ENCODE measurements at places on chromosomes 12 and 14.

GRCh38 chr14:75742867-75743266, 81.8 kb downstream of the TTLL5 start:
- no peak for DNase-seq

- no peak for DNase-seq
Observed at GRCh38 chr12:50734409-50735263, 29.3 kb upstream of the ATF1 start.

DNA sequence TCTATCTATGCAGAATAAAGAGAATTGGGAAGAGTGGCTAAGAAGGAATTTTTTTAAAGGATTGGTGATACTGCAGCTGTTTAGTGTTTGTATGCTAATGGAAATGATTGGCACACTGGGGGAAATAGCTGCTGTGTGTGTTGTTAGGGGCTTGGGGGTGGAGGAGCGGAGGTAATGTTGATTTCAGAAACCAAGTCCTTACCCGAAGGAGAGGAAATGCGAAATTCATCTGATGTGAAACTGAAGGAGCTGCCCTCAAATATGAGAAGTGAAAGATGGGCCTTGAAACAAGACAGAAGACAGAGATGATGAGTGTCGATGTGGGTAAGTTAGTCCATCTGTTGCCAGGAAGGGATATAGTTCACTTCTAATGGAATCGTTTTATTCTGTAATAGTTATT, 21.2 kb upstream of the RNASE12 start:
- no peak for DNase-seq

- DNase-seq = no peak
Observed at GRCh38 chr12:124541322-124541721, 26.1 kb downstream of the NCOR2 start.

DNA sequence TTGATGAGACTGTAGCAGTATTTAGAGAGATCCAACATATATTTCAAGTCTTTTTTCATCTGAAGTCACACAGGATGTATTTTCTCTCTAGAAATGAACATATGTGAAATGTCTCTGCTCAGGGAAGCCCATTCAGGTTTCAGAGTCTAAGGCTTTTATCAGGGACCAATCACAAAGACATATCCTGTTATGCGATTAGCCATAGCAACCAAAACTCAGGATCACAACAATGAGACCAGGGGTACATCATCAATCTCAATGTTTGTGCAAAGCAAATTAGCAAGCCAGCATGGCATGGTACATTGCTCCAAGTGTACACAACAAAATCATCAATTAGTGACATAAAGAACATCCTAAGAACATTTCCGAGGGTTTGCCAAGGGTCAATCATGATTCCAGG, 99.2 kb upstream of the AMN1 start:
- no peak for DNase-seq

- no peak for DNase-seq
Observed at GRCh38 chr12:8069582-8069981, 3.4 kb upstream of the C3AR1 start.

DNA sequence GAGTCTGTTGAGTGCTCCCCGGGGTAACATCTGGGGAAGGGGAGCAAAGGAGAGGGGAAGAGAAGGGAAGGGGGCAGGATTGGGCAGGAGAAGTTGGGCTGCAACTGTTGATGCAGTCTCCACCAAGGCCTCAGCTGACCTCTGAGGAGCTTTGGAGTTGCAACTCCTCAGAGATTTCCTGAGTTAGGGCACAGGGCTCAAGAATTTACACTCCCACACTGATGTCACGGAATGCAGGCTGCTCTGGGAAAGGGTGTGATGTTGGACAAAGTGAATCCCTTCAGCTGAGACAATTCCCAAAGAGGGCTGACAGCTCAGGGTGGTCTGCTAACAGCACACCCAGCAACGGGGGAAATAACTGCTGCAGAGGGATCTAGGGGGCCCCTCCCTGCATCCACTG, 295.6 kb downstream of the PCNX1 start:
- DNase-seq = no peak

- DNase-seq = no peak
Observed at GRCh38 chr14:80055667-80056496, 155.4 kb downstream of the DIO2 start.

DNA sequence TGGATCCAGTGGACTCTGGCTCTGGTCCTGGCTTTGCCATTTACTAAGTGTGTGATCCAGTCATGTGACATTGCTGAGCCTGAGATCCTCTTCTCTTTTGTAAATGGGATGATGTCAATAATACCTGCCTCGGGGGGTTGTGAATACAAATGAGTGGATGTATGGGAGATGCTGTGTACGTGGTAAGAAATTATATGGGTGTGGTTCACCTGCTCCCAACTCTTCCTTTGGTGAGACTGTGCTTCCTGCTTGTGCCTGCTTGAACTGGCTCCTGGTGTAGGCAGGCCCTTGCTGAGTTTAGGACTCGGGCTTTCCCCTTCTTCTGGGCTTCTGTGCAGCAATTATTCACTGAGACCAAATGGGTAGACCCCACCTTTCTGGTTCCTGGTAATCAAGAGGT, 189.5 kb upstream of the FRMD6 start:
- DNase-seq = no peak

- DNase-seq = no peak
Observed at GRCh38 chr14:35304812-35305462, 12.8 kb downstream of the PSMA6 start.
